Smooth muscle cell of the brain vasculature (primary cell): ENCODE measurements at places on chromosomes 13 and 19.

GRCh38 chr13:20400774-20401173 is 124.9 kb downstream of the CRYL1 start:
- DNase-seq = no peak

DNA sequence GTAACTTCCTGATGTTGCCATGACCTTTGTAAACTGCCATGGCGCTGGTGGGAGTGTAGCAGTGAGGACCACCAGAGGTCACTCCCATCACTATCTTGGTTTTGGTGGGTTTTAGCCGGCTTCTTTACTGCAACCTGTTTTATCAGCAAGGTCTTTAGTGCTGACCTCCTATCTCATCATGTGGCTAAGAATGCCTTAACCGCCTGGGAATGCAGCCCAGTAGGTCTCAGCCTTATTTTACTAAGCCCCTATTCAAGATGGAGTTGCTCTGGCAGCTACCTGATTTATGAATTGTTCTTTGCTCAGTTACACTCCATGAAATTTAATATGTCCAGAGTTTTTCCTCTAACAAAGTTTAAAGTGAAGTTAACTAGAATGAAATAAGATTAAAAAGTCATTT is 4.6 kb upstream of the EPS15L1 start:
- no peak for DNase-seq

DNA sequence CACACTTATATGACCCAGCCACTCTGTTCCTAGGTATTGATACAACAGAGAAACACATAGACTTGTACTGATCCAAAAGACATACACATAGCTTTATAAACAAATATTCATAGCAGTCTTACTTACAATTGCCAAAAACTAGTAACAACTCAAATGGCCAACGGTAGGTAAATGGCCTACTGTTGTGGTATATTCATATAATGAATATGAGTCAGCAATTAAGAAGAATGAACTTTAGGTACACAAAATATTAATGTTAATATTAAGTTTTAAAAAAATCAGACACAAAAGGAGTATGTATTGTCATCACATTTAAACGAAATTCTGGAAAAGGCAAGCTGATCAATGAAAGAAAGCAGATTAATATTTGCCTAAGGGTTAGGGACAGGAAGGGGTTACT is 19.7 kb downstream of the KPNA3 start:
- no peak for DNase-seq

DNA sequence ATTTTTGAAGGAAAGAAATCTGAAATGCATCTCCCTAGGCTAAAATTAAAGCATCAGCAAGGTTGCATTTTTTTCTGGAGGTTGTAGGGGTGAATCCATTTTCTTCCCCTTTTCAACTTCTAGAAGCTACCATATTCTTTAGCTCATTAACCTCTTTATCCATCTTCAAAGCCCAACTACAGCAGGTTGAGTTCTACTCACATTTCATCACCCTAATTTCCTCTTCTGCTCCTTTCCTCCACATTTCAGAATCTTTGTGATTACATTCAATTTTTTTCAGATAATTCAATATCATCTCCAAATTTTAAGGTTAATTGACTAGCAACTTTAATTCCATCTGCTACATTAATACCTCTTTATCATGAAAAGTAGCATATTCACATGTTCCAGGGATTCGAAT is 2655.7 kb upstream of the PCDH20 start:
- no peak for DNase-seq

DNA sequence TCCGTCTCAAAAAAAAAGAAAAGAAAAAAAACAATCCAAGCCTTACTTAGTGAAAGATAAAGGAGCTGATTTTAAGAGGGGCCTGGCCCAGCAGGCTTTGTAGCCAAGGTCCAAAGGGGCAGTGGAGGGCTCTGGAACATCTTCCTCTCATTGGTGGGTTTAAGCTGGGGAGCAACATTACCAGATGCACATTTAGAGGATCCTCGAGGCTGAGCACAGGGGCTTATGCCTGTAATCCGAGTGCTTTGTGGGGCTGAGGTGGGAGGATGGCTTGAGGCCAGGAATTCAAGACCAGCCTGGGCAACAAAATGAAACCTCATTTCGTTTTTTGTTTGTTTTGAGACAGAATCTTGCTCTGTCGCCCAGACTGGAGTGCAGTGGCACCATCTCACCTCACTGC is 8.0 kb upstream of the TMEM160 start:
- no peak for DNase-seq

GRCh38 chr13:45064889-45065288 is 55.4 kb upstream of the GTF2F2 start:
- no peak for DNase-seq

- DNase-seq = no peak
Observed at GRCh38 chr19:17429641-17430113, 9.8 kb downstream of the MVB12A start.

GRCh38 chr19:13022859-13023636 is 27.8 kb downstream of the NFIX start:
- peak; percentile 72 for DNase-seq

DNA sequence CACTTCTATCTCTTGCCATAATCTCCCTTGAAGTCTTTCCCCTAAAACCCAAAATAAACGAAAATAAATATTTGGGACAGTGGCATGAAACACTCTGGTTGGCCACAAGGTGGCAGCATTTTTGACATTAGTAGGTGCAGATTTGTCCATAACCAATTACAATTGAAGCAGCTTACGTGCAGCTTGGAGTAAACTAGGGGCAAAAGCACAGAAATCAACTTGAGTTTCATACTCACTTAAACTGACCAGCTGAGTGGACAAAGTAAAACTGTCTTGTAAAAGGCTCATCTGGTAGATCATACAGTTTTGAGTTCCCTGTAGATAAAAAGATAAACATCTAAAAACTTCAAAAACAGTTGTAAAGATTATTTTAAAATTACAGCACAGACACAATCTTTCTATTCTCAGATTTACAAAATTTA is 18.8 kb downstream of the PDCD5 start:
- DNase-seq = peak; percentile 39

GRCh38 chr13:70623239-70623638 is 515.0 kb upstream of the KLHL1 start:
- no peak for DNase-seq

- DNase-seq = no peak
Observed at GRCh38 chr19:47644743-47645482, 36.0 kb downstream of the BICRA start.

GRCh38 chr19:44891016-44891882 is at the start of gene TOMM40:
Gene TOMM40, plus strand, starts transcription at chr19:44891254. Its CDS starts 162 bp downstream, at chr19:44891416.
- DNase-seq = no peak

DNA sequence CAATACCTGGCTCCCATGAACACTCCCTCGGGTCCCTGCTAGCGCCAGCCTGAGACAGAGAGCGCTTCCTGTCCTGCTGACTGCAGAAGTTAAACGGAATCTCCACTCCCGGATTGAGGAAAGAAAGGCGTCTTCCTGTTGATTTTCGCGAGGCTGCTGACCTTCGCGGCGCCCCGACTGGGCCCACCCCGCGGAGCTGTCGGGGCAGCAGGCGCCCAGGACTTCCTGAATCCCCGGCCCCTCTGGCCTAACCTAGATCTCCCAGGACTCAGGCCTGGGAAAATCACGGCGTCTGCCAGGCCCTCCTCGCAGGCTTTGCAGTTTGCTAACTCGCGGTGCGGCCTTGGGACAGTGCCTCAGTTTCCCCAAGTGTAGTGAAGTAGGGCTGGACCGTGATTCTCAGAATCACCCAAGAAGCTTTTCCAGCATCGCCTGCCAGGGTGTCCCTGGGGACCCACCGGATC is 108.8 kb downstream of the KCTD15 start:
- DNase-seq = no peak

- no peak for DNase-seq
Observed at GRCh38 chr13:44938854-44939253, 50.4 kb downstream of the NUFIP1 start.

DNA sequence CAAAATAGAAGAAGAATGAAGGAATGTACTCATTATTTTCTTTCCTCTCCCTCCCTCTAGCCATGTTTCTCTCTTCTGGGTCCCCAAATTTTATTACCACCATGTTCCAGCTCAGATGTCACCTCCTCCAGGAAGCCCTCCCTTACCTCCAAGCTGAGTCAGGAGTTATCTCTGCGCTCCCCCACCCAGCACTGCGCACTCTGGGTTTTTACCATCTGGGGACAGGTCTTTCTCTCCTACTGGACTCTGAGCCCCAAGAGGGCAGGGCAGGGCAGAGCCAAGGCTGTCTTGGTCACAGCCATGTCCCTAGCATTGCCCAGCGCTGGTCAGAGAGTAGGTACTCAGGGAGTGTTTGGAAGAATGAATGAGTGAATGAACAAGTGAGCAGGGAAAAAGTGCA is 2.9 kb downstream of the GNG8 start:
- DNase-seq = no peak

DNA sequence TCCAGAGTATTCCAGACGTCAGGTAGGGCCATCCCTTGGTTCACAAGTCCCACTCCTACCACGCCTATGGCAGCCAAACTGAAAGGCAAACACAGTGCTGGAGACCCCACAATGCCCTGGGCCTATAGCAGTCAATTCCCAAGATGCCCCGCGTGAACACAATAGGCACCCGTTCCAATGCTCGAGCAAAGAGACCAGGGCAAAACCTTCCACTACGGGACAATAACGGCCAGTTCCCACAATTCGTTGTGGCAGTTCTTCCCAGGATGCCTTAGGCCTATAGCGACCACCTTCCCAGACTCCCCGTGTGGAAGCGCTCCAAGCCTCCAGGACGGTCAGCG is 538 bp downstream of the ZNF428 start:
- DNase-seq = no peak

- DNase-seq = no peak
Observed at GRCh38 chr19:38650172-38650775, 2.8 kb downstream of the ACTN4 start.

DNA sequence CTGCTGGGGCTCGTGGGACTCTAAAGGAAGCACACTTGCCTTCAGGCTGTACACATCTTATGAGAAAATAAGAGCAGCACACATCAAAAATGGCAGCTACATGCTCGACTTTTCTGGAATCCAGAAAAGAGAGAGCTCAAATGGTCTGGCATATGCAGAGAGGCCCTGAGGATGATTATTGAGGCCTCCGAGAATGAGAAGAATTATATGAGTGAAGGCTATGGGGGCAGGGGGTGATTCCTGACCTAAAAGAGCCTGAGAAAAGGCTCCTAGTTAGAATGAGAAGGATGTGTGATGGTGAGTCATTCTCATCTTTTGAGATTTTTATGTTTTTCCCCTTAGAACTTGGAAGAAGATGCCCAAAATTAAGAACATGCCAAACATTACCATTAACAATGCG is 97.1 kb downstream of the HSPH1 start:
- no peak for DNase-seq

- DNase-seq = no peak
Observed at GRCh38 chr13:53144826-53145225, 116.2 kb downstream of the OLFM4 start.

- no peak for DNase-seq
Observed at GRCh38 chr19:30060531-30061222, 118.6 kb downstream of the URI1 start.

DNA sequence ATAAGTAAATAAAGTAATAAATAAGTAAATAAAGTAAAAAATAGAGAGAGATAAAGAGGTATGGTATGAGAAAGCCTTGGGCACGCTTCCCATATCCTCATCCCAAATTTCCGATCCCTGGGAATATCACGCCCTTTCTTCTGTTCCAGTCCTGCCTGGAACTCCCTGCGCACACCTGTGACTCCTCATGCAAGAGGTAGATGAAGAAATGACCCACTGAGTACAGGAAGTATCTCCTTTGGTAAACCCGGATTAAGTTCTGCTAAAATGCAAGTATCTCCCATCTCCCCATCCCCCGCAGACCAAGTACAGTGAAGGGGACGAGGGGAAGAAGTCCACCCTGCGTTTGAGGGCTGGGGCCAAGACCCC is 399 bp upstream of the ZNF136 start:
- no peak for DNase-seq

DNA sequence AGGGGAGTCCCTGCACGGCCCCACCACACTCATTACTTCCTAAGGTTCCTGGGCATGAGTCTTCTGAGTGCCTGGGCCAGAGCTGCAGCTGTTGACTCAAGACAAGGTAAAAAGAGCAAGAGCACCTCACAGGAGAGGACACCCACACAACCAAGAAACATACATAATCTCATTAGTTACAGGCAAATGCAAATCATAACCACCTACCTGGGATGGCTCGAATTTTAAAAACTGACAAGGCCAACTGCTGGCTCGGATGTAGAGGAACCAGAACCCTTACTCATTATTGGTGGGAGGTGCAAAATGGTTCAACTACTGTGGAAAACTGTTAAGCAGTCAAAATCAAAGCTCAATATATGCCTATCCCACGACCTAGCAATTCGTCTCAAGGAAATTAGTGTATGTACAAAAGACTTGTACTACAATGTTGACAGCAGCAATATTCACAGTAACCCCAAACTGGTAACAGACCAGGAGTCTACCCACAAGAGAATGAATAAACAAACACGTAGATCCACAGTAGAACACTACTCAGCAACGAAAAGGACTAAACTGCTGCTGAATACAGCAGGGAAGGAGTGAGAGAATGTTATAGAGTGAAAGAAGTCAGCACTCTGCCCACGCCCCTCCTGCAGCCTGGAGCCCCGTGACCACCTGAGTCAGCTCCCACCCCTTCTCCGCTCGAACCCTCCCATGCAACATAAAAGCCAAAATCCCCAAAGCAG is 15.8 kb downstream of the AKT2 start:
- no peak for DNase-seq

DNA sequence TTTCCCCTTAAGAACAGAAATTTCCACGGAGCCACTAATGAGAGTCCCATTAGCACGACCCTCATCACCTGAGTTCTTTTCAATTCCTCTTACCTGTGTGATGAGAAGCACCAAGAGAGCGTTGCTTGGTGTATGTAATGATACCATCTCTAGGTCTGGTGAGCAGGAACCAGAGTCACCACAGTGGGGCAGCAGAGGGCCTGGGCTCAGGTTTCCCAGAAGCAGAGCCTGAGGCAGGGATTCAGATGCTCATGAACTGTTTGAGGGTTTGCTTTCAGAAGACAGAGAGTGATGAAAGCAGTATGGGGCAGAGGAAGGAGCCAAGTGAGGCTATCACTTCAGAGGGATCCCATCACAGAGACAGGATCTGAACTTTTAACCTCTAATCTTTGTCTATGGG is 3.1 kb upstream of the PTPRH start:
- DNase-seq = no peak

GRCh38 chr13:110415669-110416068 is 108.6 kb downstream of the COL4A2 start:
- no peak for DNase-seq

- no peak for DNase-seq
Observed at GRCh38 chr13:29861694-29862110, 11.3 kb upstream of the UBL3 start.
